ENCODE measurements at places on chromosomes 3 and 15.
A peak's percentile ranks its signal among the peaks of the same experiment; 100 is the strongest.

DNA sequence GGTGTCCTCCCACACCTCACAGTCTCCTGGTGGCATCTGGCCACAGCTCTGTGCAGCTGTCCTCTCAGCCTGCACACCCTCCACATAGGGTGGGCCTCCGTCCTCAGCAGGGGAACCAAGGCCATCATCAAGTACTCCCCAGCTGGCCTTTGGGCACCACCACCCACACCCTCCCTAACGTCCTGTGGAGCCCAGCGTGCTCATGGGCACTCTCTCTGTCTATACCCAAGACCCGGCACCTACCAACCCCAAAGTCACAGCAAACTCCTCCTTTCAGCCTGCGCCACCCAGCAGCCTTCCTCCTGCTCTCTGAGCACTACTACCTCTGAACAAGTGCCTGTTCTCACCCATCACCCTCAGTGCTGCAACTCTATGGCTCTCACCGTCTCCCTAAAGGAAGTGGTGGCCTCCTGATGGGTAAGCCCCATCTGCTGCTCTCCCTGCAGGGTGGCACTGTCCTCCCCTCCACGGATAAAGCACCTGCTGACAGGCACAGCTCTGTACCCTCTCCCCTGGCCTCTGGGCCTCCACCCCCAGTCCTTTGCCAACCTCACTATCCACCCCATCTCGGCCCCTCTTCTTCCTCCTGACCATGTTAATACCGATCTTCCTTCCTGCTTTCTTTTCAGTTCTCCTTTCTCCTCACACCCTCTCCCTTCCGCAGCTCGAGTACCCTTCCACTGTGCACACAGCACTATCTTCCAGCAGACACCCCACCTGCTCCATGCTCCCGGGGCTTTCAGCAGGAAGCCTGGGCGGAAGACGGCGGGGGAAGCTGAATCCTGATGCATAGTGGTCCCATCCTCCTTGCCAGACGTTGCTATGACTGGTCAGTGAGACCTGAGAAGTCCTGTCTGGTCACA is 31.5 kb downstream of the SLC41A3 start:
- no peak for DNase-seq

DNA sequence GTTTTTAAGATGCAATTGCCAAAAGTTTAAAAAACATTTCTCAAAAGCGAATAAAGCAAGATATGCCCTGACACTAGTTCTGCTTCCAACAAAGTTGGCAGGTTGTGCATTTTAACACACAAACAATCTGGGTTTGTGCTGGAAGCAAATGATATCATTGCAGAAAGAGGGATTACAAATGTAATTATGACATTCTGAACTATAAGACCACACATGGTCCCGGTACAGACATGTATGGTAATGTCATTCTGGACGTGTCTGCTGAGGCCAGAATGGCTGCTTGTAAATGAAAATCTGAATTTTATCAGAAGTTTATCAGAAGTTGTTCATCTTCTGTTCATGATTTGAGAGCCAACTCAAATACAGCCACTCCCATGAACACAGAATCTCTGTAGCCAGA is 10.7 kb downstream of the TMC3 start:
- no peak for DNase-seq

- no peak for DNase-seq
Observed at GRCh38 chr3:134526319-134526718, 40.5 kb downstream of the CEP63 start.

GRCh38 chr3:187291001-187291511 is 481 bp downstream of the MASP1 start:
- DNase-seq = peak; percentile 29

DNA sequence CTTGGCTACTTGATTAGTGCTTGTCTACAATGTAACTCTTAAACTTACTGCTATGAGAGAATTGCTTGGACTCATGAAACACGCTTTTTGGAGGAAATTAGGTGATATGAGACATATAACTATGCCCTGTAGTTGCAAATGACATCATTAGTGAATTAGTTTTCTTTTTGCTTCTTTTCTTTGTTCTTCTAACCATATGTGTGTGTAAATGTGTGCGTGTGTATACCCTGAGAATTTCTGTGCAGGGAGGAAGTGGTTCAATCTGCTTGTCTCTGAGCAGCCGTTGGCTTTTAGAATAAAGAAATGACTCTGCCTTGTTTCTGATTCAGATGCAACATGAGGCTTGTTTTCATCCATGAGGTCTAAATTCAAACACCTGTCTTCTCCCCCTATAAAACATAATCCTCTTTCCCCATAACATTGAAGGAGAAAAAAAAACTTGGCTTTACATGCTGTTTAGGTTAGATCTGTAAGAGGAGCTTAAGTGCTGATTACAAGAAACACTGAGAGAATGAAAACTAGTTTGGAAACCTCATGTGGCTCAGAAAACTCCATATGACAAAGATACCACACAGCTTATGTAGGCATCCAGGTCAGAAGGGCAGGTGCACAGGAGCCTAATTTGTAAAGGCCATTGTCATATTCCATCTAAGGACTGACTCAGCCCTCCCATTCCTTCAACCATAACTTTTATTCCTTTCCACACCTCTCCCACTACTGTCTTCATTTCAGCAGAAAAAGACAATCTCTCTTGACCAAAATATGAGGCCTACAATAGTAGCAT is 30.5 kb upstream of the BLM start:
- no peak for DNase-seq

GRCh38 chr3:145079436-145079835 is 1081.5 kb downstream of the PLOD2 start:
- DNase-seq = no peak

GRCh38 chr15:88697276-88697675 is 58.5 kb downstream of the ISG20 start:
- no peak for DNase-seq

DNA sequence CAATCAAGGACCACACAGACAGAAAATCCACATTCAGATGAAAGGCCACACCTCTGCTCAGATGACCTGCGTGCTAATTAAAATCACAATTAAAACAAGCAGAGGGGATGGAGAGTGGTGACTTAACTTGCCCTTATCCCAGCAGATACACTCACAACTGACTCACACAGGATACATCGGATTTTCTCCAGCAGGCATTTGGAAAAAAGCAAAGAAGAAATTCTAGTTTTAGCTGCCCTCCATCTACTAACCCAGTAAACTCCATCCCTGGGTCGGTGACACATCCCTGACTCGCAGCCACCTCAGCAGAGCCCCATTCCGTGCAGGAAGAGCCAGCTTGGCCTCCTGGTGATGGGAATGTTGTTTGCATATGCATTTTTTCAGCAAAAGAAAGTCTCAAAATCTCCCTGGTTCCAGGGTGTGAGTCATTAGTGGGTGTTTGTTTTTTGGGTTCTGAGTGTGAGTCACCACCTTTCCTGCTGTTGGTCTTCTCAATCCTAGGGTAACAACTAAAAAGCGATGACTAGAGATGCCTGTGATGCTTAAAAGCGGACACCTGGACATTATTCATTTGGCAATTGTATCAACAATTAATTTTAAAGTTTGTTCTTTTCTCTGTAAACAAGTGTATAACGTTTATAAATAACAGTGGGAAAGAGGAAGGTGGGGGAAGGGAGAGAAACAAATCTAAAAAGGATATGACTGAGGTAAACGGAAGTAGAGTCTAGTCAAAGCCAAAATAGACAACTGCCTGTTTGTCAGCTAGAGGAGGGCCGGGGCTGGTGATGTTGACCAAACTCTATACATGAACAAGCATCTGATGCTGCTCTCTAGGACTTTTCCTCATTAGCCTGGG is 49.8 kb upstream of the SLC4A7 start:
- peak; percentile 63 for DNase-seq

- no peak for DNase-seq
Observed at GRCh38 chr3:178404961-178405360, 131.3 kb upstream of the KCNMB2 start.

GRCh38 chr3:132597660-132598059 is 590 bp downstream of the ACKR4 start:
- no peak for DNase-seq

GRCh38 chr15:99322643-99323405 is 71.5 kb downstream of the LRRC28 start:
- DNase-seq = no peak

DNA sequence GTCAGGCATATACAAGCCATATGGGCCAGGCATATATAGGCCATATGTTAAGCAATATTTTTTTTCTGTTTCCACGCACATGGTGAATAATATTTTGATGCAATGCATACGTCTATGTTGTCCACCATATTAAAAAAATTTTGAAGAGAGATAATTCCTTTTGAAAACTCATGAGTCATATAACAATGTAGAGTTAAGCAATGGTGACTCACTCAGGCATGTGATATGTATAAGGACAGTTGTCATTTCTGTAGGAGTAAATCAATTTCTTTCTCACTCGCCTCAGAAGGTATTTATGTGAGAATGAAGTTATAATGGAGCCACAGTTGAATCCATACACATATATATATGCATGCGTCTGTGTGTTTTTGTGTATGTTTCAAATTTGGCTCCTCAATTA is 272.6 kb downstream of the EPHA3 start:
- no peak for DNase-seq

DNA sequence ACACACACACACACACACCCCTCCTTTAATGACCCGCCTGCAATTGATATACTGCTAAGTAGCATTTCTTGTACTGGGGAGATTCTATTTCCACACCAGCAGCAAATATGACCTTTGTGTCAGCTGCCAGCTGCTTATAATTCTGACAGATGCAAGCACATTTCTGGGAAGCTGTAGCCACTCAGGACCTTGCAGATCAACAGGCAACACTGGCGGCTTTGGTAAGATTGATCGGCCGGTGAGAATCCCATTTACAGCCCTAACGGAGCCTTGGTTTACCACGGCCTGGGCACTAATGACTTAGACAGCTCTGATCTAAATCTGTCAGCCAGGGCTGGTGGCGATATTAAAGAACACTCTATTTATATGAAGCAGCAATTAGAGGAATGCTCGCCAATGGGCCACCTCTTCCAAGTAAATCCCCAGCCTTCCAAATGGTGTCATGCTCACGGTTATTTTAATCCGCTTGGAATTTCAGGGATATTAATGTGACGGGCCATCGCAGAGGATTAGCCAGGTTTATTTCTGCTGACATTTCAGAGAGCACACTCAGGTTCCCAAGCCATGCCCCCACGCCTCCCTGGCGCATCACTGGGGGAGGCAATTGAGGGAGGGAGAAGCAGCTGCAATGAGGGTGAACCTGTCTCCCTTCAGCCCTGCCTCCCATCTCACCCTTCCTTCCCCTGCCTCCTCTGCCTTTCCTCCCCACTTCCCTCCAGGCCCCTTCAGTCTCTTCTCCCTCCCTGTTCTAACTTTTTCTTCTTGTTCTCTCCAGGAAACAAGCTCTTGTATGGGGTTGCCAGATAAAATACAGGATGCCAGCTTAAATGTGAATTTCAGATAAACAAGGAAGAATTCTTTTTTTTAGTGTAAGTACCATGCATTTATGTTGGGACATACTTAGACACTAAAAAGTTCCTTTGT is 287.0 kb downstream of the TLE3 start:
- DNase-seq = no peak

GRCh38 chr3:48634661-48635221 is 520 bp downstream of the SLC26A6 start:
- peak; percentile 95 for DNase-seq

GRCh38 chr15:26841514-26841913 is 25.3 kb upstream of the GABRA5 start:
- peak; percentile 34 for DNase-seq

DNA sequence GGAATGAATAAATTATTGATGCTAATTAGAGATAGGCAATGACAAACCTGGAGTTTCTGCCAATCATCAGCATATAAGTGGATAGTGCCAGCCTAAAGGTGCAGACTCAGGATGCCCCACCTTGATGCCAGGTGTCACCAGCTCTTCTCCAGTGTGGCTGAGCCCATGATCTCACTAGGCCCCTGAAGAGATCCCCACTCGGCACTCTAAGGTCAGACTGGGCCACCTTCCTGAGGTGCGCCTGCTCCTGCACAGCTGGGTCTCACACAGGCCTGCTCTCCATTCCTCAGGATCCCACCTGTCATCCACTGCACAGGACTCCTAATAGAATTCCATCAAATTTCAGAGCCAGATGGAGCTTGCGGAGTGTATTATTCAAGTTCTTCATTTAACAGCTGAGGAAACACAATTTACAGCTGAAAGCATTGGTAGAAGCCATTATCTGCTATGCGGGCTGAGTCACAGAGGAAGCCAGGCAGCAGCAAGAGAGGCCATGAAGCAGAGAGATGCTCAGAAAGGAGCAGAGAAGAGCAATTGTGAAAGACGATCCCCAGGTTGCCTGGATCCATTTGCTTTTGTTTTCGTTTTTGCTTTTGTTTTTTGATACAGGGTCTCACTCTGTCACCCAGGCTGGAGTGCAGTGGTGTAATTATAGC is 25.1 kb upstream of the FSTL1 start:
- DNase-seq = no peak
